ENCODE measurements at places on chromosomes 2 and 18. TPM values are rescaled to one million over a fixed set of nuclear protein-coding genes. Genes with fewer than 3 reads are reported as not detected.
A peak's percentile ranks its signal among the peaks of the same experiment; 100 is the strongest.

DNA sequence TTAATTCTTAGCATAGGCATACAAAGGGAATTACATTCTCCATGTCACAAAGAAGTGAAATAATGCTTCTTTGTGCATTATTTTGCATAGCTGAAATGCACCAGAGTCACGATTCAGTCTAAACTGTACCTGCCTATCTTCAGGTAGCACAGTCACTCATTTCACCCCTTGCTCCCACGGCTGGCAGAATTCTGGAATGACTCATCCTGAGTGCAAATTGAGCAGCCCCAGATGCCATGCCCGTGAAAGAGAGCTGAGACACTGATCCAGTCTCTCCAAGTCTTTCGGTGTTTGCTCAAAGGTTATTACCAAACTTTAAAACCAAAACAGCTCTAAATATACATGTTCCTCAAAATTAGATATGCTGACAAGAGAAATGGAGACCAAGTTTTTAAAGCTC is 168.3 kb upstream of the POU3F3 start:
- DNase-seq, result peak; percentile 39

The FAM228A gene
- not detected for total RNA-seq

The EMILIN2 gene
- not detected for total RNA-seq

The ANKRD30B gene
- not detected for total RNA-seq

The AKAIN1 gene
- not detected for total RNA-seq

GRCh38 chr2:152278526-152278925 is 56.4 kb upstream of the FMNL2 start:
- no peak for DNase-seq

GRCh38 chr18:73059280-73059679 is 191.5 kb upstream of the NETO1 start:
- DNase-seq, result no peak

DNA sequence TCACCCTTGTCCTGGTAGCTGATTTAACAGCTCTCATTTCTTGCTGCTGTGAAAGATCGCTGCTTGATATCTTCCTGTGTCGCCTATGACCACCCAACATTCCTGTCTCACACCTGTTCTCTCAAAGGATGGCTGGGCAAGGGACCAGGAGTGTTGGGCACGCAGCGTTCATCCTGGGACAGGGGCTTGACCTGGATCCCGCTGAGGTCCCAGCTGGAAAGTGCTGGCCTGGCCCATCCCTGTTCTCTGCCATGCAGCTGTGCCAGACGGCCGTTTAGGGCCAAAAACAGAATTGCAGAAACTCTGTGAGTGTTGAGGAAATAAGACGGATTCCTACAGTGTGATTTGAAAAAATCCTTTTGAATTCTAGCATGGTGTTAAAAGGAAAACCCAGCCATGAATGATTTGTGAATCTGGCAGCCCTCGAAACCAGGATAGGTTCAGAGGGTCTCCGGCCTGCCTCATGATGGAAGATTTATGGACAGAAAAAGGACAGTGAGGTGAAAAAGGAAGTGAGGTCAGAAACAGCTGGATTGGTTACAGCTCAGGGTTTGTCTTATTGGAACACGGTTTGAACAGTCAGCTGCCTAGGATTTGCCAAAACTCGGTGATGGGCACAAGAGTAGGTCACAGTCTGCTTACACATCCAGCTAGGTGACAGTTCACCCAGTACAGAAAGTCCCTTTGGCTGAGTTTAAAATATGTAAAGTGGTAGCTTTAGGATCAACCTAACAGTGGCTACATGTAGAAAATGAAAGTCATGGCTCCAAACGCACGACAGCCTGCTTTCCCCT is 164.8 kb downstream of the DCDC2C start:
- no peak for DNase-seq

DNA sequence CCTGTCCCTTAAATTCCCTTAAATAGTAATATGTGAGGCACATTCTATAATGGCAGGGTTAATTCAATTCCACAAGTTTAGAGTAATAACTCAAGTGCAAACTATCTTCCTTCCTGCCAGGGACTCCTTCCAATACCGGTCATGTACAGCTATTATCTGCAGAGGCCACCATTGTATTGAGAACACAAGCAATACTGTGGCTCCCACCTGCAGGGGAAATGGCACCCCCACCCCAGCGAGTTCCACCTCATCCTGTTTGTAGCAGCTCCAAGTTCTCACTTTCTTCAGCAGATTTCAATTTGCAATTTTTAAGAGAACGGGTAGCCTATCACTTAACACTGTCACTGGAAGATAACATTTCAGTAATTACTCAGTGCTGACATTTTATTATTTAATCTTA is 172.1 kb upstream of the PID1 start:
- DNase-seq, result no peak

The CRYGC gene
- not detected for total RNA-seq

The DSC2 gene
- total RNA-seq, result 17.6 TPM

All from MCF 10A (cell line).